Endothelial cell of umbilical vein (primary cell): ENCODE measurements at places on chromosomes 12 and 14. TPM values are rescaled to one million over a fixed set of nuclear protein-coding genes. Genes with fewer than 3 reads are reported as not detected.
A peak's percentile ranks its signal among the peaks of the same experiment; 100 is the strongest.

SERPINA10 gene
- not detected in 2 replicates for total RNA-seq

EFS gene
- total RNA-seq = 0.13 TPM in 1 of 2 replicates, not detected in the other

PLEKHD1 gene
- not detected in 2 replicates for total RNA-seq

SLC25A3 gene
- total RNA-seq = 774 and 797 TPM in 2 replicates

- no peak for DNase-seq
Observed at GRCh38 chr12:5438671-5439200, 6.8 kb downstream of the NTF3 start.

DNA sequence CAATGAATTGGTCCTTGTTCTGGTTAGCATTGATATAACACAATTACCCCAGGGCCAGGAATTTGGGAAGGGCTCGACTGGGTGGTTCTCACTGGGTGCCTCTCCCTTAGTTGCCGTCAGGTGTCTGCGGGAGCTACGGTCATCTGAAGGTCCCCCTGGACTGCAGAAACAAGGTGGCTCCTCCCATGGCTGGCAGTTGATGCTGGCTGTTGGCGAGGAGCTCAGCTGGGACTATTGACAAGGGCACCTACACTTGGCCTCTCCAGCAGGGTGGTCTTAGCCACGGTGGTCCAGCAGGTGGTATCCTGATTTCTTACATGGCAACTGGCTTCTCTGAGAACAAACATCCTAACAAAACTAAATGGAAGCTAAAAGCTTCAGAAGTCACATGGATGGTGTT, 41.0 kb upstream of the RGS6 start:
- DNase-seq = no peak

DNA sequence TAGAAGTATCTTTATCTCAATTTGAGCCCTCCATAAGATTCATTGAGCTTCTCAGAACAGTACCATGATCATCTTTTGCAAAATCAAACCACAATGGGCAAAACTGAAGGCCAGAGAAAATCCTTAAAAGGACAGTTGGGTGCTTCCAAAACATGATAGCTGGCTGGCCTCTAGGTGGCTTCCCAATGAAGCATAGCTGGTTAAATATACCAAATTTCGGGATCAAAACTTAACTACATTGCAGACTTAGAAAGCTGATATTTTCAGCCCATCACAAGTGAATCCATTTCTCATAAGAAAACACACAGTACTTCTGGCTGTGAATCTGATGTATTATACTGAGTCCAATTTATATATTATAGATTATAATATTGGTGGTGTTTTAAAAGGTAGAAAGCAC, 15.3 kb upstream of the PIK3C2G start:
- DNase-seq = no peak

DNA sequence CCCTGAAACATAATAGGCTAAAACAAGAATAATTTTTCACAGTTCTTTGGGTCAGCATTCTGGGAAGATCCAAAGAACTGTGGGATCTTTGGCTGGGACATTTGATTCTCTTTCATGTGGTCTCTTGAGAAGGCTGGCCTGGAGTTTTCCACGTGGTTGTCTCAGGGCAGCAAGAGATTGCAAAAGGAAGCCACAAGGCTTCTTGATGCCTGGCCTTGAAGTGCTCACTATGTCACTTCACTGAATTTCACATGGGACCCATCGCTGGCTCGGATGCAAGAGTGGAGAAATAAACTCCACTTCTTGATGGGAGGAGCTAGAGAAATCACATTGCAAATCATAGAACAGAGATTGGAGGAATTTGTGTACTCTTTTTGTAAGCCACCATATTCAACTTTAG, 343.4 kb downstream of the MED13L start:
- DNase-seq = no peak

DNA sequence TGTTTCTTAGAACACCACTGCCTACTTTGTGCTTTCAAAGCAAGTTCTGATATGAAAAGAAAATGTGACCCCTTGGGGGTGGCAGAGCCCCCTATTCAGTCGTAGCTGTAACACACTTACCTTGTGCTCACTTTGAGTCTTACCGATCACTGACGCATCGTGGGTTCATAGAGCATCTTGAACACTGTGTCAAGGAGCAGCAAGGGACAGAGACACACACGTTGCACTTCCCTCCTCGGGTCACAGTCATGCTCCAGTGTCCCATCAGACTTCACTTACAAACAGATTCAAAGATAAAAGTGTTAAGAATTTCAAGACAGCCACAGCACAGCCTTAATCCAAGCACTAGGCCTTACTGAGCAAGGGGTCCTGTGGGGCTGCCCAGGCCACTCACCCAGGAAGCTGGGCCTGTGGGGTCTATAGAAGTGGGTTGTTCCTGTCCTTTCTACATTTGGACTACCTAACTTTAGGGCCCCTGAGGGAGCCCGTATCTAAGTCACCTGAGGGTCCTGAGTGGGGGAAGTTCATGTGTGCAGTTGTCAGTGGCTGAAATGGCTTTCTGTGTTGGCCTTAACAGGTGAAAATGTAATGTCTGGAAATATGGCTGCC, 75.4 kb upstream of the BDKRB2 start:
- DNase-seq = no peak

GRCh38 chr14:93186466-93186865, 1.3 kb downstream of the LYSET start:
- DNase-seq = peak; percentile 29

- DNase-seq = no peak
Observed at GRCh38 chr12:49344486-49345050, 2.1 kb upstream of the DNAJC22 start.

DNA sequence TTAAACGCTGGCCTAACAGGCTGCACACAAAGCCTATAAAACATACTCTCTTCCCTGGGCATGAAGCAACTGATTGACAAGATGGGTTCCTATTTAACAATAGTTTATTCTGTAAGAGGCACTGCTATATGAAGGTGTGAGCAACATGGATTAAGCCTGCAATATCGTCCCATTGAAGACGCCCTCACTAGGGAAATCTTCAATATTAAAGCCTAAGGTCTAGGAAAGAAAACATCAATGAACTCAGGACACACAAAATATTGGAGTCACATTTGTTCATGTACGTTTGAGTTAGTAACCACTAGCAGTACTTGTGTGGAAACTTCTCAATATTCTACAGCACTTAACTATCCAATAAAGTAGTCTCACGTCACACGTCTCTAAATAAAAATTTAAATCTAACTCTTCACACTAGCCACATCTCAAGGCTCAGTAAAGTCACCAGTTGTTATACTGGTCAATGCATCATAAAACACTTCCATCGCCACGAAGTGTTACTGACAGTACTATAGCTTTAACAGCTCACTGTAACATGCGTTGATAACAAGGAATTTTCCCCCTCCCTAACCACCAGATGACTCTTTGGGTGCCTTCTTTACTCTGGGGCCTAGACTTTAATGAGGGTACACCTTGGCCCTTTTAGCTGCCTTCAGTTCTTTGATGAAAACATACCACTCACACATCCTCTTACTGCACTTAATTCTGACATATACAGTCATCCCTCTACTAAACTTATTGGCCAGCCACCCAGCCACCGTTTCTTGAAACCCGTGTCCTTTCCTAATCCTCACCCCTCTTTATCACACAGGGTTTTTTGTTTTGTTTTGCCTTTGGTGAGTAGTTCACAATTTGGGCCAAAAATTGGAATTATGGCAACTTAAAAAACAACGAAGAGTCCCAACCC, 50.1 kb upstream of the OR5AU1 start:
- DNase-seq = no peak

- DNase-seq = peak; percentile 93
Observed at GRCh38 chr12:65308601-65309071, 30.2 kb downstream of the MSRB3 start.

DNA sequence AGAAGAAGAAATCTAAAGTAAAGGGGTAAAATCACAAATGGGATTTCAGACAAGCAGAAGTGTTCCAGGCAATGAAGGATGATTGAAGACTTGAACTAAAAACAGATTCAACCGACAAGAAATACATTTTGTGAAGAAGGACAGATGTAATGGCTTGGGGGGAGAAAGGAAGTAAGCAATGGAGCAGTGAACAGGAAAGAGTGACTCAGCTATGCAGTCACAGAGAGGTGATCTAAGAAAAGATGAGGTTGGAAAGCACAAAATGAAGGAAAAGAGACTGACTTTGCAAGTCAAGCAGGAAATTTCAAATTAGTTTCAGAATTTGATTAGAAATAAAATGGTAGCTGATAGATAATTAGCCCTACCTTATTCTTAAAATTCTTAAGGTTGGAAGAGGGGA, 66.5 kb downstream of the PUS7L start:
- DNase-seq = peak; percentile 52

- DNase-seq = no peak
Observed at GRCh38 chr12:94305130-94305957, 154.3 kb downstream of the CEP83 start.

GRCh38 chr12:116592731-116593130, 33.5 kb downstream of the MAP1LC3B2 start:
- DNase-seq = no peak

- DNase-seq = no peak
Observed at GRCh38 chr14:68214431-68214830, 394.9 kb downstream of the RAD51B start.

GRCh38 chr12:85191-85666, 18.7 kb downstream of the IQSEC3 start:
- no peak for DNase-seq

DNA sequence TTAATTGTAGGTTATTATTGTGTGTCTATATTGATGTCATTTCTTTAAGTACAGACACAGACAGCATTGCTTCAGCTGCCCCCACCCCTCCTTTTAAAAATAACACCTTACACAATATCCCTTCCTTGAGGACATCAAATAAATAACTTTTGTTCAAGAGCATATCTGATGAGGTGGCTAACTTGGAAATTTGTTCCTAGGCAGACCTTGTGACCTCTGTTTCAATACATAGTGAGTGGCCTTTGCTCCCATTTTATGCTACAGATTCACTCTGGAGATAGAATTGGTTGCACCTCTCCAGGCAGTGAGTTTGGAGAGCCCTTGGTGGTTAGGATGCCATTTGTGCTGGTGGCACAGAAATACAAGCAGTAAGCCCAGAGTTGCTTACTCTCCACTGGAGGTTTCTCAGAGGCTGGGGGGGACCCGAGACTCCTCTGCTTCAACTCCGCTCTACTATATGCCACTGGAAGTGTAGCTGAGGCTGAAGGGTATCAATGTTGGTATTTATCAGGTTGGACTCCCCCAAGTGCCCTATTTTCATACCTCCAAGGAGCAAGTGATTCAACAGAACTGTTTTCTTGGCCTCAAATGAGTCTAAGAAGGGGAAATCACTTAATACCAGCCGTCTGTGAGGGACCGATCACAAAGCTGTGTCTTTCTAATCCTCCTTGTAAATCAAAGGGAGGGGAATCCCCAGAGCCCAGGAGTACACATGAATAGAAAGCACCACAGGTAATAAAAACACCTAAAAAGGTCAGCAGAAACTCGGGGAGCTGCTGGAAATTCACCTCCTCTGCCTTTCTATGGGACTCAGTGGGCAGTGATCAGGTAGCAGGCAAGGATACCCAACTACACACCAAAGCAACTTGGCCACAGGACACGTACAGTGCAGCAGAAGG, 463.1 kb downstream of the RAD51B start:
- DNase-seq = no peak

- no peak for DNase-seq
Observed at GRCh38 chr14:102511538-102511937, 2.0 kb upstream of the ANKRD9 start.

GRCh38 chr12:112842441-112842840, 50.9 kb downstream of the RPH3A start:
- no peak for DNase-seq

DNA sequence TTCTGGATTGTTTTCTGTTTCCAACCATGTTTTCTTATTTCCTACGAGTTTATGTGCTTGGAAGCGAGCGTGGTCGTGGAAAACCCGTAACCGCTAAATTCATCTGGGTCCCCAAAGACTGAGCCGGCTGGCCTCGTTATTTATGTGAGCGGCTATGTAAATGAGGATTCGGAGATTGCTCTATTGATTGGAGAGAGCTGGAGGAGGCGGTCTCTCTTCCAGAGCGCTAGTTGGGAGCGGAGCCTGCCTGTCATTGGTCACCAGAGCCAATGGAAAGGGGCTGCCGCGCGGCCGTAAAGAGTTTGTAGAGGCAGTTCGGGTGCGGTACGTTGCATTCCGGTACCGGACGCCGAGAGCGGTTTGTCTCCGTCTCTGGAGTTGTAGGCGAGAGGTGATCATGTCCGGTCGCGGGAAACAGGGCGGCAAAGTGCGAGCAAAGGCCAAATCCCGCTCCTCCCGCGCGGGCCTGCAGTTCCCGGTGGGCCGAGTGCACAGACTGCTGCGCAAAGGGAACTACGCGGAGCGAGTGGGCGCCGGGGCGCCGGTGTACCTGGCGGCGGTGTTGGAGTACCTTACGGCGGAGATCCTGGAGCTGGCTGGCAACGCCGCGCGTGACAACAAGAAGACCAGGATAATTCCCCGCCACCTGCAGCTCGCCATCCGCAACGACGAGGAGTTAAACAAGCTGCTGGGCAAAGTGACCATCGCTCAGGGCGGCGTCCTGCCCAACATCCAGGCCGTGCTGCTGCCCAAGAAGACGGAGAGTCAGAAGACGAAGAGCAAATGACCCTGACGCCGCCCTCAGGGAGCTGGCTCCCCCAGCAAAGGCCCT, 29.0 kb downstream of the WBP11 start:
- peak; percentile 95 for DNase-seq
